ENCODE measurements at places on chromosomes 5 and 9. TPM values are rescaled to one million over a fixed set of nuclear protein-coding genes. Genes with fewer than 3 reads are reported as not detected.

Gene CXCL14
- total RNA-seq = not detected

Gene SPARC
- 0.54 TPM for total RNA-seq

GRCh38 chr9:20692554-20692953 lies 8.5 kb downstream of the FOCAD start:
- no peaks in the 10 kb centered on the region for H3K4me1 ChIP-seq
- H3K4me3 ChIP-seq = no peak overlapping the region
- DNase-seq = no peak

GRCh38 chr5:35860686-35861085 lies 4.0 kb downstream of the IL7R start:
- H3K36me3 ChIP-seq = no peaks in the 10 kb centered on the region
- no peak overlapping the region for H3K27ac ChIP-seq
- H3K27me3 ChIP-seq = no peaks in the 10 kb centered on the region
- no peak for DNase-seq
- no peak overlapping the region for H3K4me3 ChIP-seq

DNA sequence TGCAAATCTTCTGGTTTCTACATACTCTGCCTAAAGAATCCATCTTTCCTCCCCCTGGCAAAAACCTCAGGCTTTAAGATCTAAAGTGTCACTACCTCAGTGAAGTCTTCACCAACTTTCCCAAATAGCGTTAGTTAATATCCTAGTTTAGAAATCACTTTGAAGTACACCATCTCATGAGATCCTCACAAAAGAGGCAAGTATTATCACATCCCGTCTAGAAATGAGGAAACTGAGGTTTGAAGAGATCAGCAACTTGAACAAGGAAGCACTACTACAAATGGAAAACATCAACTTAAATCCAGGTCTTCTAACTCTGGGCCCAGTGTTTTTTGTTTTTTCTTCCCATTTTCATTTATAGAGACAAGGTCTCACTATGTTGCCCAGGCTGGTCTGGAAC lies 4.6 kb downstream of the AP3B1 start:
- H3K27ac ChIP-seq = no peak overlapping the region
- H3K36me3 ChIP-seq = no peaks in the 10 kb centered on the region
- H3K27me3 ChIP-seq = no peaks in the 10 kb centered on the region
- DNase-seq = no peak
